ENCODE measurements at places on chromosomes 16 and 17. TPM values are rescaled to one million over a fixed set of nuclear protein-coding genes. Genes with fewer than 3 reads are reported as not detected.

- no peak for DNase-seq
Measured at GRCh38 chr17:28895794-28896447, 1.6 kb downstream of the FLOT2 start.

DNA sequence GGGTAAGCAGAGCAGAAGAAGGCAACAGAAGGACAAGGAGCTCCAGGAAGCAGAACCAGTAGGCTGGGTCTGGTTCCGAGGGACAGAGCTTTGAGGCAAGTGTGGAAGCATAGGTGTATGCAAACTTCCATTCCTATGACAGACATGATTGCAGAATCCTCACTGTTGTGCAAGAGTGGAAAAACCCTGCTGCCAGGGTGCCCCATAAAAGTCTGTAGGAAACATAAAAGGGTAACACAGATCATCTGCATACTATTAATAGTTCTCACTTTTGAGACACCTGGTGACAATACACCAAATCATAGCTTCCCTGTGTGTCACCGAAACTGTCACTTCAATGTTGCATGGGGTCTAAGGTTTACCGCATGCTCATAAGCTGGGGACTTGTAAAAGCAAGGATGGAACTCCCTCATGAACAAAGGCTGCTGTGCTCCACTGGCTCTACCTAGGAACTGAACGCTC is 39.7 kb downstream of the ARHGAP17 start:
- DNase-seq, result no peak

- peak; percentile 94 for DNase-seq
Measured at GRCh38 chr16:30052671-30053372, 12.7 kb upstream of the ALDOA start.

- DNase-seq, result no peak
Measured at GRCh38 chr16:70653406-70653805, 7.0 kb downstream of the IL34 start.

DNA sequence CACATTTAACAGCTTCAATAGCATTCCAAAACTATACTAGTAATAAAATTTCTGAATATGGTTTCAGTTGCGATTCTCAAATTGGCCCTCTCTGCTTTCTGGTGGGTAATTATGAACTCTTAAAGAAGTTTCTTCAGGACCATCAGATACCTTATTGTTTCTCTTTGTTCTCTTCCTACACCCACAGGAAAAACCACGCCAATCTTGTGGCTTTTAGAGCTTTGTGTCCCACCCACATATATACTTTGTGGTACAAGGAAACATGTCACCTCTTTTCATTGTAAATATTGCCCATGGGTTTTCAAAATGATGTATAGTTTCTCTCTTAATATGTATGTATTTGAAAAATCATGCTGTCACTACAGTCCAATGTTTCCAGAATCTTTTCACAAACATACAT is 12.1 kb downstream of the ABCA9 start:
- no peak for DNase-seq

The FA2H gene
- not detected for total RNA-seq

The HCRT gene
- total RNA-seq, result not detected

All from Daoy (cell line).